ENCODE measurements at places on chromosomes 5 and 9.

DNA sequence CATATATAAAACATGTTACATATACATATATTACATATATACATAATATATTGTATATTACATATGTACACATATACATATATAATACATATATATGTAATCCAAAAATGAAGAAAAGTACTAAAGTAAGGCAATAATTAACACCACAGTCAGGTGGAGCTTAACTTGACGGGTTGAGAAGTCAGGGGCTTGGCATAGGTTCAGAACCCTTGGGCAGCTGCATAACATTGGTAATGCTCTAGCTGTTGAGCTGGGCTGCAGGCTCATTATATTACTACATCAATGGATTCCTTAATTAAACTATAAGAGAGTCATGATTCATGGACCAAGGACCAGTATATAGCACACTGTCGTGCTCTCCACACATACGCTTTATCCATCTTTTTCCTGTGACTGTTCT lies 435.2 kb upstream of the ADAMTS16 start:
- no peak for DNase-seq

DNA sequence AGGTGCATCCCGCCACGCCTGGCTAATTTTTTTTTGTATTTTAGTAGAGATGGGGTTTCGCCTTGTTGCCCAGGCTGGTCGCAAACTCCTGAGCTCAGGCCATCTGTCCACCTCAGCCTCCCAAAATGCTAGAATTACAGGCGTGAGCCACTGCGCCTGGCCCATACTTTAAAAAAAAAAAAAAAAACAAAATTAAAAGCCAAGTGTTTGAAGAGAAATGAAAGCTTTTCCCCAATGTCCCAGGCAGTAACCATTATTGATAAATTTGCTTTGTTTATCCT lies 9.5 kb downstream of the PRRC2B start:
- no peak for DNase-seq

- no peak for DNase-seq
Observed at GRCh38 chr9:90053027-90053426, 448.2 kb downstream of the GADD45G start.

DNA sequence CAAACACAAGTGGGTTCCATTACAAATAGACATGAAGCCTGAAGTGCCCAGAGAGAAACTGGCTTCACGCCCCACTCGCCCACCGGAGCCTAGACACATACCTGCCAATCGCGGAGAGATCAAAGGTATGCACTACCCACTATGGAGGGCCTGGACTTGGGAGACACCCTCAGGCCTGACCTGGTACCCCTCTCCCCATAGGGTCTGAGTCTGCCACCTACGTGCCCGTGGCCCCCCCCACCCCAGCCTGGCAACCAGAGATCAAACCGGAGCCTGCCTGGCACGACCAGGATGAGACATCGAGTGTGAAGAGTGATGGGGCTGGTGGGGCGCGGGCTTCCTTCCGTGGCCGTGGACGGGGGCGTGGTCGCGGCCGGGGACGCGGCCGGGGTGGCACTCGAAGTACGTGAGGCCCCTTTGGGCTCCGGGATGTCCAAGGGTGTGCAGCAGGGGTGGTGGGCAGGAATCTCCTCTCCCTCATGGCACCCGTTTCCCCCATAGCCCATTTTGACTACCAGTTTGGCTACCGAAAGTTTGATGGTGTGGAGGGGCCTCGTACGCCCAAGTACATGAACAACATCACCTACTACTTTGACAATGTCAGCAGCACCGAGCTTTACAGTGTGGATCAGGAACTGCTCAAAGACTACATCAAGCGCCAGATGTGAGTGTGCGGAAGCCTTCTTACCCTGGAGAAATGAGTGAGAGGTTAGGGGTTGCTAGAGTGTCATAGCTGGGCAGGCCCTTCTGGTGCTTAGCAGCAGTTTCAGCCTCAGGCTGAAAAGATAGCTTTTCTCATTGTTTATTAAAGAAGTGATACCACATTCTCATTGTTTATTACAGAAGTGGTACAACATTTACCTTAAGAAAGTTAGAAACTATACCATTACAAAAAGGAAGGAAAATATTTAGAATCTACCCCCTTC lies 38.7 kb downstream of the LARP1 start:
- DNase-seq: no peak

DNA sequence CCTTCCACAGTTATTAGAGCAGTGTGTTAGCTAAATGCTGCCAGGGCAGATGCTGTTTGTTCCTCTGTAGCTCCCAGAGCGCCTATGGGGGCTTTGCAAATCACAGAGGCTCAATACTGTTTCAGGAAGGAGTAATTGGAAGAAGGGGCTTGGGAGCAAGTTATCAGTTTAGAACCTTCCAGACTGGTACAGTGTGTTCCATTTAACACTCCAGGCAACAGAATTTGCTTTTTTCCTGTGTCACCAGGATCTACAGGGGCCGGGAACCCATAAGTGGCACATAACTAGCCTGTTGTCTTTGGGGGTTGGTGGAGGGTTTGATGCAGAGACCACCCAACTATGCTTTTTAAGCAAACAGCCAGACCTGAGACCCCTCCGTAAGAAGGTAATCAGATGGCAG lies 307.3 kb upstream of the KCNN2 start:
- DNase-seq: no peak

- no peak for DNase-seq
Observed at GRCh38 chr5:43687275-43687674, 84.3 kb downstream of the NNT start.

DNA sequence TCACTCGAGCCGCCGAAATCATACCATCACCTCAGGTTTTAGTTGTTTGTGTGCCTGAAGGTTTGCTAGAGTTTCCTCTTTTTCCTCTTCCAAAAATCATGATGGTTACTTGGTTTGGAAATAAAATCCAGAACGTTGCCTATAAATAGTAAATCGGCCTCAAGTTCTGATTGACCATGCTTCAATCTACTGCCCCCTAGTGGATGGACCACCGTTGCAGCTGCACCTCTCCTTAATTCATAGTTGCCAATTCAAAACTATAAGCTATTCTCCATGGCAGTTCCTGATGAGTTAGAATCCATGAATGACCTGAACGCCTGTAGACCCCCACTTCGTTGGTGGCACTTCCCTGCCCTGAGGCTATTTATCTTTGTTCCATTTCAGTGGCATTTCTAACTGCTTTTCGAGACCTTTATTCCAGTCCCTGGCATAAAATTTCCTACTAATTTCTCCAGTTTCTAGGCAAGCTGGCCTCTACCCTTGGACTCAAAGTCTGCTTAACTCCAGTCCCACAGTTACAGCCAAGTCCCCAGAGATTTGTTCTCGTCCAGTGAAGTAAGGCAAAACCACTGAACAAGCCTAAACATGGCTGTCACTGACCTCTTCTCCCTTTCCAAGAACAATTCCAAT lies 422.6 kb downstream of the EFNA5 start:
- peak; percentile 16 for DNase-seq
